Kidney (tissue), 22 donors: ENCODE measurements at places on chromosomes 1 and 21. TPM values are rescaled to one million over a fixed set of nuclear protein-coding genes. Genes with fewer than 3 reads are reported as not detected.

GRCh38 chr1:39826583-39826982 is 37.9 kb upstream of the BMP8B start:
- peak; percentile 19 for DNase-seq

DNA sequence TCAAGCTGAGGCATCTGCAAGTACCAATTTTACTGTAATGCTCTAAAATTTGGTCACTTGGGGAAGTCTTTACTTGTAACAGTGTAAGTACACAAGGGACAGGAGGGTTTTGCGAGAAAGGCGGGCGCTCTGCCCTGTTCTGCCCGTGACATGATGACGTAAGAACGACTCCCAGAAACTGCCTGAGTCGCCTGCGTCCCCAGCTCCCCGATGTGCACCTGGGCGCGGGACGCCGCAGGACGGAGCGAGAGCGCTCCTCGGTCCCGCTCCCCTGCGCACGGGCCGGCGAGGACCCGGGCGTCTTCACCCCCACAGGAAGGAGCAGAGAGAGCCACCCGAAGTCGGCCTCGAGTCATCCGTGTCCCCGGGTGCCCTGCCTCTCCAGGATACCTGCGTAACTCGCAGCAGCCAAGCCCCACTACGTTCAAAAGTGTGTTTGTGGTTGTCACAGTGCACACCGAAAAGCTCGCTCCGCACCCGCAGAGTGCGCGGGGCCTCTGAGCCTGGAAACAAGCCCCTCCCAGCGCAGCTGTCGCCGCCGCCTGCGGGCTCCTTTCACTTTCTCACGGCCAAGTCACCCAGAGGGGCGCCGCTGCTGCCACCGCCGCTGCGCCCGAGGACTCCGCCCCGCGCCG is 3.3 kb upstream of the ZBTB18 start:
- DNase-seq: peak; percentile 82

The LCE1D gene
- not detected for total RNA-seq

DNA sequence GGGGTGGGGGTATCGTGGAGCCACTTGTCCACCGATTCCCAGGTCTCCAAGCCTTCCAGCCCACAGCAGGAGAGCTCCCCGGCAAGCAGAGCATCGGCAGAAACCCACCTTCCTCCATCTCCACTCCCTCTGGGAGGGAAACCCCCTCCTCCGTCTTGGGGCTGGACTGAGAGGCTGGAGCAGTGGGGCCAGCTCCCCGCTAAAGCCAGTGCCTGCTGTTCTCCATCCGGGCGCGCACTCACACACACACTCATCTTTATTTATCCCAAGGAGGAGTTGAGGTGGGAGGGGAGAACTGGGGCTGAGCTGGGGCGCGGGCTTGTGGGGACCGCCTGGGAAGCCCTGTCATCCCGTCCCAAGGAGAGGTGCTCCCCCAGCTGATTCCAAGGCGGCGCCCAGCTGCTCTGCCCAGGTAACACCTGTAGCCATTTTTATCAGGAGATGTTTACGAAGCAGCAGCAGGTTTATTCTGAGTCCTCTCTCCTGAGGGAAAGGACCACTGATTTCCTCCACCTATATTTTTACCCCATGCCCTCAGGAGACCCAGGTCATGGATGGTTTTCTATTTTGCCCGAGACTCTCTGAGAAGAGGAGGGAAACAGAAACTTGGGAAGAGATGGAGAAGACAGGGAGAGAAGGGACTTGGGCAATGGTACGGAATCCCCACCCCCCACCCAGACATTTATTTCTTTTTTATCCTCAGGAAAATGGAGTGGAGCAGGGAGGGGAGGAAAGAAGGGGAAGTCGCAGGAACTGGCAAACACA is 2.1 kb downstream of the KCNN3 start:
- DNase-seq: no peak

DNA sequence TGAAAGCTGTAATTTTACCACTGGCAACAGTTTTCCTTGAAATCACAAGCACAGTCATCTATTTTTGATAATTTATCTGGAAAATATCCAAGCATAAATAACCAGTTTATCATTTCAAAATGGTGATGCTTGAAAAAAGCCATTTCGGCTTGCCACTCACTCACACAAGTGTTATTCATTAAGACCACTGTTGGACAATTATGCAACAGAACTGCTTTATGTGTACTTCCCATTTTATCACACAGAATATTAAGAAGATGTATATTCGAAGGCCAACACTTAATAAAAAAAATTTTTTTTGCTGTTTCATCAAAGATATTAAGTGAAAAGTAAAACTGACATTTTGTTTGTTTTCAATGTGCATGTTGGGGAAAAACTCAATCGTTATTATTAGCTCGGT is 62.3 kb downstream of the EIF4G3 start:
- DNase-seq: no peak
